Stimulated activated CD8-positive, alpha-beta memory T cell treated with anti-CD3 and anti-CD28 coated beads, Interleukin-7, amount 100 ng/mL, for 48 hours (primary cell): ENCODE measurements at places on chromosomes 7 and 10.
A peak's percentile ranks its signal among the peaks of the same experiment; 100 is the strongest.

GRCh38 chr10:7193369-7193768 lies 217.5 kb downstream of the SFMBT2 start:
- peak; percentile 16 for DNase-seq

DNA sequence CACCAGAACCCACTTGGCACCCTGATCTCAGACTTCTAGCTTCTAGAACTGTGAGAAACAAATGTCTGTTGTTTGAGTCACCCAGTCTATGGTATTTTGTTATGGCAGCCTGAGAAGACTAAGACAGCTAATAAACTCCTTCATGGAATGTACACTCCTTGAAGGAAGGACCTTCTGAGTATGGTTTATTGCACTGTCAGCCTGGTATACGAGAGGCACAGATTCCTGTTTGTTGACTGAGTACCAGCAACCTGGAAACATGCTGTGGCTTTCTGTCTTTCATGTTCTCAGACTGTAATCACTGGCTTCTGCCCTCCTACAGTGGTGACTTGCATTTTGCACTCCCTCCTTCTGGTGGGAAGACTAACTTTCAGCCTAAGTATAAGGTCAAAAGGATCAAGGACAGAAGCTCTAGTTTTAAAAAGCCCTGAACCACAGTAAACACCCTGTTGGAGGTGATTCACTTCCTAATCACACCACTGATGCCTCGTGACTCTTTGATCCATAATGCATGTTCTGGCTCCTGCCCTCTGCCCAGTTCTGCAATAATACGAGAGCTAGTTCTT lies 319.0 kb upstream of the NPSR1 start:
- no peak for DNase-seq

GRCh38 chr7:27969346-27969745 lies 211.2 kb downstream of the JAZF1 start:
- DNase-seq = no peak

GRCh38 chr10:62614389-62615157 lies 189.9 kb upstream of the ADO start:
- peak; percentile 60 for DNase-seq

GRCh38 chr7:2785071-2785500 lies 59.0 kb downstream of the GNA12 start:
- no peak for DNase-seq

DNA sequence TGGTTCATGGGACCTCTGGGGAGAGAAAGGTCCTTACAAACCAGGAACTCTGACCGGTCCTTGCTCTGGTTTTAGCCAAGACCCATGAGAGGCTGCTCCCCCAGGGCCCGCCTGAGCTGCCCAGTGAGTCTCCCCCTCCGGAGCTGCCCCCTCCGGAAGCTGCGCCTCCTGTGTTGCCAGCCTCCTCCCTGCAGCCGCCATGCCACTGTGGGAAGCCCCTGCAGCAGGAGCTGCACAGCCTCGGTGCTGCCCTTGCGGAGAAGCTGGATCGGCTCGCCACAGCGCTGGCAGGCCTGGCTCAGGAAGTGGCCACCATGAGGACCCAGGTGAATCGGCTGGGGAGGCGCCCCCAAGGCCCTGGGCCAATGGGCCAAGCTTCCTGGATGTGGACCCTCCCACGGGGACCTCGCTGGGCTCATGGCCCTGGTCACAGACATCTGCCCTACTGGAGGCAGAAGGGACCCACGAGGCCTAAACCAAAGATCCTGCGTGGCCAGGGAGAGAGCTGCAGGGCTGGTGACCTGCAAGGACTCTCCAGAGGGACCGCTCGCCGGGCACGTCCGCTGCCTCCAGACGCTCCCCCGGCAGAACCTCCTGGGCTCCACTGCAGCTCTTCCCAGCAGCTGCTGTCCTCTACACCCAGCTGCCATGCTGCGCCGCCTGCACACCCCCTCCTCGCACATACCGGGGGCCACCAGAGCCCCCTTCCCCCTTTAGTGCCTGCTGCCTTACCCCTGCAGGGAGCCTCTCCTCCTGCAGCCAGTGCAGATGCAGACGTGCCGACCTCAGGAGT lies 40.1 kb downstream of the ZNF467 start:
- no peak for DNase-seq

GRCh38 chr7:146214842-146215241 lies 98.2 kb downstream of the CNTNAP2 start:
- DNase-seq = no peak

DNA sequence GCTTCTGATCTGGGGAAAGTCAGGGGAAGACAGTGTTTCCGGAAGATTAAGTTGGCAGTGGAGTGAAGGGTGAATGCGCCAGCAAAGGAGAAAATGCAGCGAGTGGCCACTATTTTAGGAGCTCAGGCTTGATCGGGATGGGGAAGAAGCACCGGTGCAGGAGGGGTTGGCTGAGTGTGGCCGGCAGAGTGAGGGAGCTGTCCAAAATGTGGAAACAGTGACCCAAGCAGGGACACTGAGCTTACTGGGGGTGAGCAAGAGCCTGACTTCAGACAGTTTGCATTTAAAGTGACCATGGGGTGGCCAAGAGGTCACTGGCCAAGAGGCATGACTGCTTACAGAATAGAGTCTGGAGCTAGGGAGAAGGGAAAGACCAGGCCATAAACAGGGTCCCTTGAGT lies 79.3 kb downstream of the GOLGA7B start:
- DNase-seq = no peak

DNA sequence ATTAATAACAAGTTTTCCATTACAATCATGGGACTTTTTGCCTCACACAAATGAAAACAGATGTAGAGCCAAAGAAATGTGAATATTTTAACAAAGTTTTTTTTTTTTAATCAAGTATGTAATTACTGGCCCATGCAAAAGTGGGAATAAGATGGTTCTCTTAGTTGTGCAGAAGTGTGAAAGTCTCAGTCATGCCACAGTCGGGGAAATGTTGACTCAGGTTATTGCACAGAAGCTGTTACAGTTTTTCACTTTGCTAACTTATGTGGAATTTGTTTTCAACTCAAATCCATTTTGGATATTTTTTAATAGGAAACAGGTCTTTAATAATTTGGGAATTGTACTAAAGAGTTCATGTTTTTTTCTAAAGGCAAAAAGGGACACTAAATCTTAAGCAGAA lies 44.0 kb upstream of the CAV2 start:
- no peak for DNase-seq

DNA sequence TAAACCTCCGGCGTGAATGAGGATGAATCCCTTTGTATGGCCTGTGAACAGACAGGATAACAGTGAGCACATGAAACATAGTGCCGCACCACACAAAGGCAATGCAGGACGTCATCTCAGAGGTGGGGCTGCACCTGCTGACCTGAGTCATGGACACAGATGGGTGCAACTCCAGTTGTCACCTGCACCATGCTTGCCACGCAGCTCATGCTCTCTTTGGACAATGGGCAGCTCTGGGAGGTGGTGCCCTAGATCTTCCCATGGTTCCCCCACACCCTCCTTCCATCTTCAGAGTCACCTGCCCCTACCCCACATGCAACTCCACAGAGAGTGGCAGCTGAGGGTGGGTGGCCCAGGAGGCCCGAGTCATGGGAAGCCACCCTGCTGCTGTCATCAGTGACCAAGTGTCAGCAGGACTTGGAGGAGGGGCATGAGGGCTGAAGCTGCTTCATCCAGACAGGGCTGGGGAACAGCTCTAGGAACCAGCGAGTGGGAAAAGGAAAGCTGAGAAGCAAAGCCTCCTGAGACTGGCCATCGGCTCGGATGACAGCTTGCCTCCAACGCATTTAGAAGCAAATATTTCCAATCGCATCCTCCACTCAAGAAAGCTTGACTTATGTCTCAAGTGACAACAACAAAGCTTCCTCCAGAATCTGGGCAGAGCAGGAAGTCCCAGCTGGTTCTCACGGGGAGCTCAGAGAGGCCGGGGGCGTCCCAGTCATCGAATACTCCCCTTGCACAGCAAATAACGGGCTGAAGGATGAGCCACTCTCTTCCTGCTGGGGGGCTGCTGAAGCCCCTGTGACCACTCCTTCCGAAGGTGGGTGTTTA lies 27.1 kb downstream of the VIPR2 start:
- no peak for DNase-seq

DNA sequence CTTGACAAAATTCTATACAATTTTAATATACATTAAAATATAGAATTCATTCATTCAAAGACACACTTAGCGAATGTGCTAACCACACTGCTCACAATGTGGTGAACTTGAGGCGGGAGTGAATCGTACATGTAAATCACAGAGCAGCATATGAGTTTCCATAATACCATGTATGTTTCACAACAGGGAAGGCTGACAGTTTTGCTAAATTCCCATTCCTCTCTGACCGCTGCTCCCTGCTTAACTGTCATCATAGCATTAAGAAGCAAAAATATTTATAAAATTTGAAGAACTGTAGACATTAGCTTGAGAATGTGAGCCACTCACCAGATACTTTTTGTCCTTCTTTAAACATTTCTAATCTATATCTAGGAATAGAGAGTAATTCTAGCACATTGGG lies 763.3 kb downstream of the MAGI2 start:
- no peak for DNase-seq

GRCh38 chr7:100090527-100091410 lies 2.0 kb downstream of the COPS6 start:
- DNase-seq = no peak

- no peak for DNase-seq
Observed at GRCh38 chr10:132789659-132790148, 3.8 kb upstream of the NKX6-2 start.

DNA sequence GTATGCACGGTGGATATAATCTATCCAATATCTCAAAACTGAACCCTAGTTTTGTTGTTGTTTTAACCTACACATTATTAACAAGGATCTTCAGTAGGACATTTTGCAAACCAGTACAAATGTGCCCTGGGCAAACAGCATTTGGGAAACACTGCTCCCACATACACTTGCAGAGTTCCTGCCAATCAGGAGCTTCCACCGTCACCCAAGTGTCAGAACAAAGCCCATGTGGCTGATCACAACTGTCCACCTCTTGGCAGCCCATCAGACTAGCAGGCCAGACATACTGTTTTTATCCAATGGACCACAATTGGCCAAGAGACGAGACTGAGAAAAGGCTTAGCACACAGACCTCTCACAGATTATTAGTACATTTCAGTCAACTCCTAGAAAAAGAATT lies 200.4 kb downstream of the FAM107B start:
- no peak for DNase-seq

- no peak for DNase-seq
Observed at GRCh38 chr7:119748251-119748860, 524.6 kb upstream of the KCND2 start.

DNA sequence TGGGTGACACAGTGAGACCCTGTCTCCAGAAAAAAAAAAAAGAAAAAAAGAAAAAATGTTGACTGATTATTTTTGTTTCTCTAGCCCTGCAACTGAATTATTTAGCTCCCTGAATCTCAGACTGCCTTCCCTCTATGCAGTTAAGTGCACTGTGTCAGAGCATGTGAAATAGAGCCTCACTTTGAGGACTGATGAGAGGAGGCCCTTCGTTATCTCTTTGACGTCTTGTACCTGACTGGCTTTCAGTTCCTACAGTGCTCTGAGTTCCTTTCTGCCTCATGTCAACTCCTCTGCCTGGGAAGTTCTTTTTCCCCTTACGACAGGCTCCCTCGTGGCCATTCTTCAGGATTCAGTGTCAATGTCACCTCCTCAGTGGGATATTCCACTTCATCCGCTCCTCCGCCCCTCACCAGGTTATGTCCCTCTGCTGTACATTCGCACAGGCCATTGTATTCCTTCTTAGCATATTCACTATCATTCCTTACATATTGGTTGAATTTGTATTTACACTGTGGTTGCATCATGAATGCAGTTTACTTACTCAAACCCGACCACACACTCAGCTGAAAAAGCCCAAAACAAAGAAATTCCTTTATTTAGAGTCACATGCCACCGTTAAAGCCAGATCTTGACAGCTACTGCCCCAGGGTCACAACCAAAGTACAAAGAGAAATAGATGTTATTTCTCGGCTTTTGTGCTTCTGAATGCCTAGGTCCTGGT lies 18.1 kb upstream of the CAMK2G start:
- no peak for DNase-seq

GRCh38 chr10:72109636-72110157 lies 21.3 kb upstream of the SPOCK2 start:
- no peak for DNase-seq

DNA sequence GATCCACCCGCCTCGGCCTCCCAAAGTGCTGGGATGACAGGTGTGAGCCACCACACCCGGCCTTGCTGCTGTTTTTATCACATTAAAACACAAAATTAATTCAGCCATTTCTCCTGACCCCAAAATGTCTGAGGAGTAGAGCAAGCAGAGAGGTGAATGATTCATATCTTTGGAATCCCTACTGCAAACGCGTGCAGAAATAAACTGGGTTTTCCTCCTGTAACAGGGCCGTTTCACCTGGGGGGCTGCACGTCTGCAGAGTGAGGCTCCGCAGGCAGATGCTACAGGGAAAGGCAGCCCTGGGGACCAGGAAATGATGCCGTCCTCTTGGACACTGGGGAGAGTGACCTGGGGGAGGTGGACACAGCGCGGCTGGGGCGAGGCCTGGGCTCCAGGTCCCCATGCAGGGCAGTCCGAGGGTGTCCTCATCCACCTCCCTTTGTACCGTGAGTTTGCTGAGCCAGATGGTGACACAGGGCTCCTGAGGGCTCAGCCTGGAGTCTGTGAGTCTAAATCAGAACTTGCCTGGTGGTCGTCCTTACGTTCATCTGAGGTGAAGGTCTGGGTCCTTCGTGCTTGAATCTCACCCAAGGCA lies 41.9 kb downstream of the PDGFA start:
- DNase-seq = no peak

GRCh38 chr7:155851892-155852291 lies 39.6 kb upstream of the SHH start:
- no peak for DNase-seq

DNA sequence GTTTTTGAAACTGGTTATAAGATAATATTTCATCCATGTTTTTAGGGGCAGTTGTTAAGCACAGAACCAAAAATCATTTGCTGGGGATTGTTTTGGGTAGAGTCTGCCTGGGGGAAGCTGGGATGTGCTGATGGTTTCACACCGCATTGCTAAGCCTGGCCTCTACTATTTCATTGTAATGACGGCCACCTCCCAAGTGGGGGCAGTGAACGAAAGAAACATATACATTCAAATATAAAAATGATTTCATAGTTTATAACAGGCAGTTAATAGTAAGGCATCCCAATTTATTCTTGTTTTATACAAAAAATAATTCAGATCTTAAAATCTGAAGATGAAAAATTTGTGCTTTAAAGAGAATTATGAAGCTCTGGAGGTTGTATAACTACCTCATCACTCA lies 750.8 kb downstream of the REEP3 start:
- no peak for DNase-seq

- DNase-seq = no peak
Observed at GRCh38 chr7:116180302-116180701, 30.0 kb upstream of the TES start.

- no peak for DNase-seq
Observed at GRCh38 chr10:5832946-5833345, 19.7 kb upstream of the GDI2 start.
